ENCODE measurements at places on chromosomes 12 and 14.

- no peak for DNase-seq
Observed at GRCh38 chr14:54267172-54267571, 129.6 kb upstream of the CDKN3 start.

GRCh38 chr12:53044052-53044581 is 5.7 kb upstream of the TNS2 start:
- DNase-seq: peak; percentile 23

- no peak for DNase-seq
Observed at GRCh38 chr14:39036760-39037159, 66.3 kb downstream of the SEC23A start.

DNA sequence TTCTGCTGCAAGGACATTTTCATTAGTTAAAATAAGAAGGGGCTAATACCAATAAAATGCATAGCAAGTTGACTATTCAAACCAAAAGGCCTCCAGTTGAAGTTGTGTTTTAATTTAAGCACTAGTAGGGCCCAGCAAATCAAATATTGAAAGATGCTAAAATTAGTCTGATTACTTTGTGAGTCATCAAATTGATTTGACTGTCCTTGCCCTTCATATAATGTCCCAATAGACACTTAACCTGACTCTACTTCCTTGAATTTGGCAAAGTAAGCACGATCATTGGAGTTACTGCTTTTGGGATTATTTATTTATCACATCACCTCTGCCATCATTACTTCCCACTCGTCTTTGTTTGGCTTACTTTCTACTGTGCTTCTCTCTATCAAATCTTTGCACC is 798.5 kb downstream of the DIO2 start:
- no peak for DNase-seq

DNA sequence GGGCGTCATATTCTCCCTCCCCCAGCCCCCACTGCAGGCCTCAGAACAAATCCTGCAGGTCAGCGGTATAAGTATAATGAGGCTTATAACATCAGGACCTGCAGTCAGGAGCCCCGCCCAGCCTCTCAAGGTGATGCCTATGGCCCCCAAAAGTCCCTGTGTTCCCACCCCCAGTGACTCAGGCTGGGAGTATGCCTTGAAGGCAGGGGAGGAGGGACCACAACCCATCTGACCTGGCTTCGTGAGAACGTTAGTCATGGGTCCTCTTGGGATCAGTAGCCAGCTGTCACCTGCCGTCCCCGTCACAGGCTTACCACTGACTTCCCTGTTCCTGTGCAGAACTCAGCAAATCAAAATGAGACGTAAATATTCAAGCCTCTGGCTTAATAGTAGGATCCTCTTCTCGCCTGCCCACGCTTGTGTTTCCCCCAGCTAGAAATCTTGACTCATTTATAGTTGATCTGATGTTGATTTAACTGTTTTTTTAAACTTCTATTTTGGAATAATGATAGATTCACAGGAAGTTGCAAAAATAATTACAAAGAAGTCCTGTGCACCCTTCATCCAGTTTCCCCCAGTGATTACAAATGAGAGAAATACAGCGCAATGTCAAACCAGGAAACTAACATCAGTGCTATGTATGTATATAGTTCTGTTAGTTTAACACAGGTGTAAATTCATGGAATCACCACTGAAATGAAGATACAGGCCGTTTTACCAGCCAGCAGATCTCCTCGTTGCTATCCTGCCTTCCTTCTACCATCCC is 107.5 kb downstream of the ADGRD1 start:
- DNase-seq: no peak

DNA sequence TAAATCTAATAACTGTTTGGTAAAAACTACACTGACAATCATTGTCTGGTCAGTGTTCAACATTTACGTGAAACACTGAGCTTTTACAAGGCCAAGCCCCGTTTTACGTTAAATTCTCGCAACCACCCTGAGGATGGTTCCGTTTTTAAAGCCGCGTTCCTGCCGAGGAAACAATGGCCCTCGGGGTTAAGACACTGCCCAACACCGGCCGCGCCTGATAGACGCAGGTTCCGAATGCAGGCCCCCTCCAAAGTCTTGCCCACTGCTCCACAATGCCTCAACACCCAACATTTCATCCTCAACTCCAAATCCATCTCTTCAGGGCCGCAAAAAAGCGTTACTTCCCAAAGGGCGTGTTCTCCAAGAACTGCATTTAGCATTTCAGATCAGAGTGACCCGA is 953 bp upstream of the SNRPF start:
- DNase-seq: no peak

DNA sequence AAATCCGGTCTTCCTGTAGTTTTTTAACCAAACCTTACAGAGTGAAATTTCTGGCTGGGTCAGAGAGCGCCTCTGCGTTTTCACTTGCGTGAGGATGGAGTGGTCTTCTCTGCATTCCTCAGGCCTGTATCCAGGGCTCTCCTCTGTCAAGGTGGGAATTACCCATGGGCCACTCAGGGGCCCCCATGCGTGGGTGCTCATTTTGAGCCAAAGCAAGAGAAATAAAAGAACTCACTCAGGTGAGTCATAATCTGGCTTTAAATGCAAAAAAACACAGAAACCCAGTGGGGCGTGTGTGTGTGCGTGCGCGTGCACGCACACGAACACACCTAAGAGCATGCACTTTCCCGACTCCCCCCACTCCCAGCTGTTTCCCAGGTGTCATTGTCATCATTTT is 104.0 kb upstream of the PWP1 start:
- DNase-seq: no peak
